ENCODE measurements at places on chromosomes 7 and 10.

- no peak for DNase-seq
Measured at GRCh38 chr10:77416311-77417135, 221.1 kb downstream of the KCNMA1 start.

- DNase-seq = no peak
Measured at GRCh38 chr7:596819-597182, 77.2 kb upstream of the PDGFA start.

DNA sequence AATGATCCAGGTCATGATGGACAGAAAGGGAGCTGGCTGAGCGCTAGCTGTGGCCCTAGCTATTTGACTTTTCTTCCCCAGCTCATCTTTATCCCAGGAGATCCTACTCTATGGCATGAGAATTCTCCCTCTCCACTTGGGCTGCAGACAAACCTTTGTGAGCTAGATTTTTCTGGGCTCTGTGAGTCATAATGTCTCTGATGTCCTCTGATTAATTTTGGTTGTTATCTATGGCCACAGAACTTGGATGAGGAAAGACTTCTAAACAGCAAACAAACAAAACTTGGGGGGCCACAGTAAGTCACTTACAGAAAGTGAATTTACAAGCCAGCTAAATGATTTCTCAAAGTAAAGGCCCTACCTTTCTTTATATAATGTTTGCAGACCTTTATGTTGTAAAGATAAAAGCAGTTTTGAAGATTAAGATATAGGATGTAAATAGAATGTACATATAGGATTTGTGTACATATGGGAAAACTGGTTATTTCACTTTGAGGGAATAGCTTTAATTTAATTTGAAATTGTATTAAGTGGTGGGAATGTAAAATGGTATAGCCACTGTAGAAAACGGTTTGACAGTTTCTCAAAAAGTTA is 10.4 kb downstream of the ABLIM1 start:
- DNase-seq = no peak

DNA sequence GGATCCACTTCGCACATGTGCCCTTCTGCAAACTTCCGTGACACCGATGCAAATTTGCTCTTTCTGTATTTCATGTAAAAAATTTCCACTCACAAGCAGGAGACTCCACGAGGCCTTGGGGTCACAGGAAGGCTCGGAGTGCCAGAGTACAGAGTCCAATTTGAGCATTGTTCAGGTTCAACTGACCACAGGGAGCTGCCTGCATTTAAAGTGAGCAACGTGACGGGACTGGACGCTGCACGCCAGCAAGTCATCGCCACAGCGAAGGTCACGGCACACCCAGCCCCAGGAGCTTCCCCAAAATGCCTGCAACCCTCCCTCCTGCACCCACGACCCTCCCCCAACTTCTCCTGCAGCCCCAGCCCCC is 41.5 kb upstream of the NKX6-2 start:
- DNase-seq = peak; percentile 33

- no peak for DNase-seq
Measured at GRCh38 chr7:75662579-75663301, 76.0 kb downstream of the HIP1 start.

- no peak for DNase-seq
Measured at GRCh38 chr7:92336662-92337340, 91.0 kb downstream of the ANKIB1 start.

GRCh38 chr7:77310982-77311381 is 105.2 kb downstream of the GSAP start:
- no peak for DNase-seq

Measured in activated naive CD4-positive, alpha-beta T cell treated with anti-CD3 and anti-CD28 coated beads, Interleukin-2, amount 50 U/mL, for 72 hours (primary cell).